ENCODE measurements at places on chromosomes 2 and 18.

DNA sequence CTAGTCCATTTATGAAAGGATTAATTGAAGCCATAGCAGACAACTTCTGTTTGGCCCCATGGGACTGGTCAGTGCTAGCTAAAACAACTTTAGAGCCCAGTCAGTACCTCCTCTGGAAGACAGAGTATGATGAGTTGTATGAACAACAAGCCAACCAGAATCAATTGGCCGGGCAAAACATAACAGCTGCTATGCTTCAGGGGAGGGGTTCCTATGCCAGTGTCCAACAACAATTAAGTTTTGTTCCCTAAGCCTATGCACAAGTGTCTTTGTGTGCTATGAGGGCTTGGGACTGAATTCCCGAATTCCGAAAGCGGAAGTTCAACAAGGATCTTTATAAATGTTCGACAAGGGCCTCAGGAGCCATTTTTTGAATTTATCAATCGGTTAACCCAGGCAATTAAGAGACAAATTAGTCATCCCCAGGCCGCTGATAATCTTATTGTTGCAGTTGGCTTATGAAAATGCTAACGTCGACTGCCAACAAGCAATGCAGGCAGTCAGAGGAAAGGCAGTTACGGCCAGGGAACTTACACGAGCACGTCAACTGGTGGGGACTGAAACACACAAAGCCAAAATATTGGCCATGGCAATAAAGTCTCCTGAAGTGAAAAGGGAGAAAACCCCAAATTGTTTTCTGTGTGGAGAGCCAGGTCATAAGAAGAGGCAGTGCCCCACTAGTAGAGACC, 57.9 kb downstream of the ZNF638 start:
- no peak for DNase-seq

- no peak for DNase-seq
These were observed 58.1 kb upstream of the FOSL2 start for GRCh38 chr2:28334527-28334894.

- DNase-seq: no peak
These were observed 210.5 kb upstream of the PIK3C3 start for GRCh38 chr18:41744421-41745030.

DNA sequence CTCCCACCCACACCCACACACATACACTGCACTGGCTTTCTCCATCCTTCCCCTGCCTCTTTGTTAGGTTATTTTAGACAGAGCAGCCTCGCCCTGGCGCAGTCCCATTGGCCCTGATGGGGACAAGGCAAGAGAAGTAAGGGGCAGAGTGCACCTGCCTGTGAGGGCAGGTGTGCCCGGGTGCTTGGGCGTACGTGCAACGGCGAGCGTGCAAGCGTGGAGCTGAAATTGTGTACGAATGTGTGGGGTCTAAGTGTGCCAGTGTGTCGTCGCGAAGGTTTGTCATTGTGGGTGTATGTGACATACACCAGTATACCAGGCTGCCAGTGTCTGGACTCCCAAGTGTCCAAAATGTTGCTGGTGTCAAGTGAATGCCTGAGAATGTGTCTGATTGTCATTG, 544 bp downstream of the LRATD1 start:
- peak; percentile 49 for DNase-seq

DNA sequence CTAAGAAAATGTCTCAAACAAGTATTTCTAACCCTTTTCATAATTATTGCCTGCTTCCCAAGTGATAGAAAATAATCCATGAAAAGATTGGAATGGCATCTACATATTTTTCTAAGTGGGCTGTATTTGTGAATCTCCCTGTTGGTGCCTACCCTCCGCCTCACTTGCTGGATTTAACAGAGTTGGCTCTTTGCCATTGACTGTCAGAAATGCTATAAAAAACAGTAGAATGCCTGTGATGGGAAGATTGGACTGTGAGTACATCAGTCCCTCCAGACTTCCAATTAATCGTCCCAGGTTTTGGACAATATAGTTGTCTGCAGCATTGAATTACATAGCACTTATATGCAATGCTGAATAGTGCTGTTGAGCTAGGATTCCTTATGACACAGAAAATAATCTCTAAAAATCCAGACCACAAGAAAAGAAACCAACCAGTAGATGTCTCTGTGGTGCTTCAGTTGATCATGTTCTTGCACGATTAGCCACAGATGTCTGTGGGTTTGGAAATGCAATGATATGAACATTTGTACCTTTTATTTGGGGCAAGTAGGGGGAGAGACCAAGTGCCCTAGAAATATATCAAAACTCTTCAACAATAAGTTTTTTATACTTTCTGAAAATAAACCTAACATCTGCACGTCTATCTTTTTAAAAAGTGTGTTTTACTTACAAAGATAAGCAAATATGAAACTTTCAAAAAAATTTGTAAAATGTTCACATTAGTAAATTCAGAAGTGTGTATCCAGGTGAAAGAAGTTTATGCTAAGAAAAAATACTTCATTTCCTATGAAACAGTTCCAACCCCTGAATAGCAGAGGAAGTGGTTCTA, 88.5 kb downstream of the DYNAP start:
- DNase-seq: no peak

- DNase-seq: no peak
These were observed 218 bp downstream of the DGKD start for GRCh38 chr2:233354500-233354924.

GRCh38 chr2:113930448-113930847, 40.6 kb downstream of the ACTR3 start:
- no peak for DNase-seq

DNA sequence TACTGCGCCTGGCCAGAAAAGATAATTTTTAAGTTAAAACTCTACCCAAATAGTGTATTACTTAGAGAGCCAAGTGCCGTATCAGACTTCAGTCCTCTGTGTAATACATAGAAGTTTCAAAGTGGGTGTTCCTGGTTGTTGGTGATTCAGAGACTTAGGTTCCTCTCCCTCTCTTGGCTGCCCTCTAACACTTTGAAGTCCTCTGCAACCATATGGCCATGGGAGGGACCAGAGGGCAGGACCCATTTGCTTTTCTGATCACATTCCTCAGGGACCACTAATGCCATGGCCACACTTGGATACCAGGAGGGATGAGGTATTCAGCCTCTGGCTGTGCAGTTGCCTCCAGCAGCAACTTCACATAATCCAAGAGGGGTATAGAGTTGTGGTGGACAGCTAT, 131.5 kb downstream of the CAPN13 start:
- peak; percentile 6 for DNase-seq

GRCh38 chr18:72181241-72181764, 362.8 kb downstream of the CBLN2 start:
- no peak for DNase-seq

- DNase-seq: no peak
These were observed 436.6 kb downstream of the IRS1 start for GRCh38 chr2:226362980-226363379.

GRCh38 chr18:54742659-54743604, 85.3 kb upstream of the RAB27B start:
- DNase-seq: no peak

- no peak for DNase-seq
These were observed at the start of gene RSAD2 for GRCh38 chr2:6877402-6878304. RSAD2 (plus strand) TSS chr2:6877777; CDS start chr2:6877801, 24 bp downstream.

- no peak for DNase-seq
These were observed 191.5 kb downstream of the SLC8A1 start for GRCh38 chr2:40260437-40260836.

GRCh38 chr2:38487852-38488251, 110.8 kb upstream of the ATL2 start:
- no peak for DNase-seq

- DNase-seq: no peak
These were observed 62.4 kb upstream of the OTOF start for GRCh38 chr2:26540306-26540705.

DNA sequence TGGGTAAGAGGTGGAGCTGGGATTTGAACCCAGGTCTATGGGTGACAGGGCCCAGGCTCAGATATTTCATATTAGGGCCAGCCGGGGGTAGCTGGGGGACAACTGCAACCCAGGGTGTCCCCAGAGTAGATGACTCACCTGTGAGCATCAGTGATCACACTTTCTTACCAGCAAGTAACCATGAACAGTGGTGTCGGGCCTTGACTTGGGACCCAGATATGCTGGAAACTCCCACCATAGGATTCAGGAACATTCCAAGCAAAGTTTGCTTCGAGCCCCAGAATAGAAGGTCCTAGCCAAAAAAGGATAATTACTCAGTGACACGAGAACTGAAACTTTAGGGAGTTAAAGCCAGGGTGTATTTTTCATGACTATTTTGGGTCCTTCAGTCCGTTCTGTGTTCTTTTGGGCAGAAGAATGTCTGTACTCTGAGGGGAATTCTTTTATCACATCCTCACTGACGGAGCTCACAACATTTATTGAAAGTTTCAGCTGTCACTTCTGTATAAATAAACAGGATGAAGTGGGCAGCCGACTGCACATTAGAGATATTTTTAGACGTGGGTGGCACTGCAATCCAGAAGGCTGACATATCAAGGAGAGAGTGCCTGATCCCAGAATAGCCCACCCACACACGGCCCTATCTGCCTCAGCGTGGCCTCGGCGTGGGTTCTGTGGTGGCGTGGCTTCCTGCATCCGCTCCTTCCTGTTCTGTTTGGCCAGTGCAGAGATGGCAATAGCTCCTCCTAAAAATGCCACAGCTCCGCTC, 45.6 kb downstream of the RAMP1 start:
- DNase-seq: no peak

GRCh38 chr2:66901344-66901743, 466.4 kb downstream of the MEIS1 start:
- no peak for DNase-seq

DNA sequence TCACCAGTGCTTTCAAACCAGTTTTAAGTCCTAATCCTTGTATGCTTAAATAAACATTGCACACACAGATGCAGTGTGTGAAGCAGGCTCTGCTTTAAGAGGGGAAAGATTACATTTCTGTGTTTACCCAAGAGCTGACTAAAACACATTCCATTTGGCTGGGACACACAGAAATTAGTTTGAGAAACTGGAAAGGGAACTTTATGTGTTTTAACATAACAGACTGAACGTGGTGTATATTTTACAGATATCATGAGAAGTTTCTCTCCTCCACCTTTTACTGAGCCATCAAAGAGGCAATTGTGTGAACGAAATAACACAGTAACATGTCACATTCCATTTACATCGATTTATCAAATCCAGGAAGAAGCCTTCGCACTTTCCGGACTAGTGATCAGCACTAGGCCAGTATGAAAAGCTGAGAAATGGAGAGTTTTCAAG, 121.8 kb downstream of the MAIP1 start:
- no peak for DNase-seq

- DNase-seq: no peak
These were observed 182.0 kb downstream of the TCF4 start for GRCh38 chr18:55405893-55406406.

DNA sequence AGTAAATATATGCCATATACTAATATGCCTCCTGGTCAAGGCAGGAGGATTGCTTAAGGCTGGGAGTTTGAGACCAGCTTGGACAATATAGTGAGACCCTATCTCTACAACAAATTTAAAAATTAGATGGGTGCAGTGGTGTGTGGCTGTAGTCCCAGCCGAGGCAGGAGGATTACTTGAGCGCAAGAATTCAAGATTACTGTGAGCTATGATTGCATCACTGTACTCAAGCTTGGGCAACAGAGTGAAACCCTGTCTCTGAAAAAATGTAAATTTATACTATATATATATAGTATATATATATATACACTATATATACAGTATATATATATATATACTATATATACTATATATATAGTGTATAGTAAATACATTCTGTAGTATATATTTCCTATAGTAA, 30.0 kb upstream of the NPC1 start:
- DNase-seq: no peak

GRCh38 chr18:2706903-2707302, 51.4 kb downstream of the SMCHD1 start:
- no peak for DNase-seq

DNA sequence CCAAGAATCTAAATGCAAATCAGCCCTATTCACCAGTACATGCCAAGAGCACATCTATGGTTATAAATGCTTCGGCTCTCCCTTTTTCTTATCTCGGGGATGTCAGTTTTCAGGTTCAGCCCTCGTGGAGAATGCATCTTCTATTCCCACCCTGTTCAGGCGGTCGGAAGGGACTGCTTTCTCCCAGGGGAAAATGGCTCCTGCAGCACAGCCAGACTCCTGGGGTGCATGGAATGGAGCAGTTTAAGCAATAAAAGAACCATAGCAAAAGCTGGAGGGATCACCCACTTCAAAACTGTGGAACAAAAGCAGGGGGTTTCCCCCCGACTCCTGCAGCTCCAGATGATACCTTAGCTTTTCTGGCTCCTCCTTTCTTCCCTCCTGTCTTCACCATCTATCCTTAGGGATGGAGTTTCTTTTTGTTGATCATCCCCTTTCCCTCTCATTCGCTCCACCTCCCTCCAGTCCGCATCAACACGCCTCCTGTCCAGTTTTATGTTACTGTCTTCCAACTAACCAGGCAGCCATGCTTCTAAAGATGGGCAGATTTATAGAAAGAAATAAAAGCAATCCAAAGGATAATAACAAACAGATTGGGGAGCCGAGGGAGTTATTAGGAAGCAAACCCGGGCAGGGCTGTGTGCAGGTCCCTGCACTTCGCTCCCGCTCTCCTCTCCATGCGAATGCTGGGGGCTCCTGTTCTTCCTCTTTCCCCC, 356.2 kb upstream of the SMIM21 start:
- no peak for DNase-seq

DNA sequence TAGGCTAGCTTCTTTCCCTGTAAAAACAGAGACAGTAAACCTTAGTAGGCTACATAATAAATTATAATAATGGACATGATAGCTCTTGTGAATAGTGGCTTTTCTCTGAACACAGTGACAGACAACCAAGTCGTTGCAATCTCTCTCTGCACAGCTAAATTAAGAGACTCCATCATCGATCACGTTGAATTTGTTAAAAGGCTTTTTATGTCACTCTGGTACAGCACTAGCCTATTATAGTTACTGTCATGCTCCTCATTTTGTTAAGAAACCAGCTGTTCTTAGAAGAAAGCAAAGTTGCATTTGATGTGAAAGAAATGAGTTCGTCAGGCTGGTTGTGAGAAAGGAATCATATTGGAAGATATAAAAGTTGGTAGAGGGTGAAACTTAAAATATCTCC, 50.3 kb upstream of the ARHGAP28 start:
- no peak for DNase-seq

- no peak for DNase-seq
These were observed 2156.0 kb upstream of the PIK3C3 start for GRCh38 chr18:39799006-39799405.

Data from activated CD8-positive, alpha-beta memory T cell treated with anti-CD3 and anti-CD28 coated beads, Interleukin-2, amount 50 U/mL, for 48 hours (primary cell).